ENCODE measurements at places on chromosomes 1 and 21.

DNA sequence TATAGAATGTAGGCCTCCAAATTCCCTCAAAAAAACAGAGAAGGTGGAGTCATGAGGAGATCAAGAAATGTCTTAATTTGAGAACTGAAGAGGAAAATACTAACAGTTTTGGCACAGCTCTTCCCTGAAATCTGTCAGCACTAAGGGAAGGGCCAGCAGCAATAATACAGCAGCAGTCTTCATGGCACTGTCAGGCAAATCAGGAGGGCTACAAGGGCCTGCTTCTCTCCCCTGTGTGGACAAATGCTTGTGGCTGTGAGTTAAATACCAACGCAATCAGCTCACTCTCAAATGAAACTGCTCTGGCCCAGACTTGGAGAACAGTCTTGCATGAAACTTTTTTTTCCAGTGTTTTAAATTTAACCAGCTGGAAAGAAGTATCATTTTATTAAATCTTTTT is 20.5 kb upstream of the CNN3 start:
- DNase-seq: no peak

GRCh38 chr1:90713741-90714509 is 3.2 kb downstream of the BARHL2 start:
- DNase-seq: no peak

DNA sequence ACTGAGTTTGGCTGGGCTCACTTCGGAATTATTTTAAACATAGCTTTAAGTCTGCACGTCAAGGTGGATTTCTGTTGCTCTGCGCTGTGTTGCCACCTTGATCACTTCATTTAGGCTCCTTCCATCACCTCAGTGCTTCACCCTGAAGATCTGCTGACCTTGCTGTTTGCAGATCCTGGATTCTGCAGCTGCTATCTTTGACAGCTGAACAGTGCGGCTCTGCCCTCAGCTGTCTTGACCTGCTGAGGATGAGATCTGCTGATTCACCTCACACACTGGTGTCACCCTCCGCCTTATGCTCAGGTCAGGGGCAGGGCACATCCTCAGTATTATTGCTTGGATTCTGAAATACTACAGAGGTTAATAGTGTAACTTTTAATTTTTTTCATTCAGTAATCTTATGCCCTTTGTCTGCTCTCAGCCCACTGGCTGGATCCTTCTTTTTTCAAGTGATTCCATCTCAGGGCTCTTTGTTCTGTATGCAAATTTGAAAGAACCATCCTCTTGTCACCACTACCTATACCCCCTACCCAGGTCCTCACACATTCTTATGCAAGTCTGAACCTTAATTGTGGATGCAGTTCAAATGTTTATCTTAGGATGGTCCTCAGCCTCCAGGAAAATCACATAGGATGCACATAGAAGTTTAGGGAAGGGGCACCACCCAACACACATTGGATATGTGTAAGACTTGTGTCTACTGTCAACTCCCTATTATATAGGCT is 364.0 kb downstream of the OLFM3 start:
- DNase-seq: no peak

DNA sequence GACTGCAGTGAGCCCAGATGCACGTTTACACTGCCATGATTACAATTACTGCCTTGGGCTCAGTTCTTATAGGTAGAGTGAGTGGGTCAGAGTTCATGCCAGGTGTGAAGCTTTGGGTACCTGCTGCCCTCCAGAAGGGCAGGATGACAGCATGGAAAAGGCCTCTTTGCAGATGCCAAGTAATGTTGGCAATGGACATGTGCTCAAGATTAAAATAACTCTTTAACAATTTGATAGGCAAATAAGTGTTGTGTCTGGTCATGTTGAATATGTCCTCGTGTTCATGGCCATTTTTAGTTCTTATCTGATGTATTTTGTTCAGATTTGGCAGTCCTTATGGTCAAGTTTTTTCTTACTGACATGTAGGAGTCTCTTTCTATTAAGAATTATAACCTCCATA is 34.8 kb downstream of the S100B start:
- DNase-seq: no peak
